ENCODE measurements at places on chromosomes 3 and 15.

DNA sequence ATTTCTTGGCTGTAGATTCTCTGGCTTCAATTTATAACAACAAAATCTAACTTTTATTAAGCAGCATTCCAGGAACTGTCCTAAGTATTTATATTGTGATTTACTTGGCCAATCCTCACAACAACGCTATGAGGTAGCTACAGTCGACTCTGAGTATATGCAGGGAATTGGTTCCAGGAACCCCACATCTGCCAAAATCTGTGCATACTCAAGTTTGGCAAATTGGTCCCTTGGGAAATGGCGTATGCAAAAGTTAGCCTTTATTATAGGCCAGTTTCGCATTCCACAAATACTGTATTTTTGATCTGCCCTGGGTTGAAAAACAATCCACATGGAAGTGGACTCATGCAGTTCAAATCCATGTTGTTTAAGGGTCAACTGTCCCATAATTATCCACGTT, 53.9 kb downstream of the RAP2B start:
- H3K27me3 ChIP-seq = no peaks in the 10 kb centered on the region
- no peaks in the 10 kb centered on the region for H3K4me1 ChIP-seq
- H3K27ac ChIP-seq = no peak overlapping the region
- no peaks in the 10 kb centered on the region for H3K36me3 ChIP-seq
- no peak overlapping the region for H3K4me3 ChIP-seq
- no peak for DNase-seq

DNA sequence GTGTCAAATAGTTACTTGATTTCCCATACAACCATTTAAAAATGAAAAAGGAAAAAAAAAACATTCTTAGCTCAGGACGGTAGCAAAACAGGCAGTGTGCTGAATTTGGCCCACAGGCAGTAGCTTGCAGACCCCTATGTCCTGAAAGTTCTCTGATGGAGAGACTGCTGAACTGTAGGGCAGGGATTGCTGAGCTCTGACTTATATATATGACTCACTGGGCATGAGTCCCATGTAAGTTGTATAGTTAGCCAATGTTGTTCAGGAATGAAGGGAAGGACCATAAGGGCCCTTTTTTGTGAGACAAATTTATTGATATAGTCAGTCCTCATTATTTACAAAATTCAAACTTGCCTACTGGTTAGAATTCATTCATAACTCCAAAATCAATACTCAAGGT, 36.9 kb upstream of the FRMD4B start:
- no peak for DNase-seq
- no peak overlapping the region for H3K27ac ChIP-seq
- H3K4me1 ChIP-seq = no peaks in the 10 kb centered on the region
- no peaks in the 10 kb centered on the region for H3K36me3 ChIP-seq

- H3K4me3 ChIP-seq = no peak overlapping the region
- no peak for DNase-seq
- H3K36me3 ChIP-seq = no peaks in the 10 kb centered on the region
- H3K27ac ChIP-seq = no peak overlapping the region
- H3K27me3 ChIP-seq = no peaks in the 10 kb centered on the region
Observed at GRCh38 chr3:197590313-197590962, 34.7 kb upstream of the BDH1 start.

GRCh38 chr15:100111125-100112060, 230.4 kb downstream of the ADAMTS17 start:
- H3K4me1 ChIP-seq = peaks cover 67% of the 10 kb centered on the region
- peak overlapping the region; percentile 95 for H3K27ac ChIP-seq
- no peaks in the 10 kb centered on the region for H3K36me3 ChIP-seq
- H3K4me3 ChIP-seq = no peak overlapping the region

DNA sequence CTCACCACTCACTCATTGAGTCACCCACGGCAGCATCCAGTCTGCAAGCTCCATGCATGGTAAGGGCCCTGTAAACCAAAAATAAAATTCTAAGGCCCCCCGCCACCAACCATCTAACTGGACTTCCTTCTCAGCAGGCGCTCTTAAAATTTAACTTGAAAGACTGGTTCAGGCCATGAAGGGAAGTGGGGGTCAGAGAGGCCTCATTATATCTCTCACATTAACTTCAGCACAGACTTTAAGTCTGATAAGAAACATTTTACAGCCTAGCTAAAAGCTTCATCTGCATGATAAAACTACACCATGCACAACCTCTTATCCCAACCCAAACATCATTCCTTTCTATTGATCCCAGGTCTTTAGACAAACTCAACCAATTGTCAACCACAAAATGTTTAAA, 38.5 kb downstream of the FBLN2 start:
- no peaks in the 10 kb centered on the region for H3K36me3 ChIP-seq
- H3K4me1 ChIP-seq = no peaks in the 10 kb centered on the region
- no peak for DNase-seq
- no peak overlapping the region for H3K4me3 ChIP-seq
- no peak overlapping the region for H3K27ac ChIP-seq

DNA sequence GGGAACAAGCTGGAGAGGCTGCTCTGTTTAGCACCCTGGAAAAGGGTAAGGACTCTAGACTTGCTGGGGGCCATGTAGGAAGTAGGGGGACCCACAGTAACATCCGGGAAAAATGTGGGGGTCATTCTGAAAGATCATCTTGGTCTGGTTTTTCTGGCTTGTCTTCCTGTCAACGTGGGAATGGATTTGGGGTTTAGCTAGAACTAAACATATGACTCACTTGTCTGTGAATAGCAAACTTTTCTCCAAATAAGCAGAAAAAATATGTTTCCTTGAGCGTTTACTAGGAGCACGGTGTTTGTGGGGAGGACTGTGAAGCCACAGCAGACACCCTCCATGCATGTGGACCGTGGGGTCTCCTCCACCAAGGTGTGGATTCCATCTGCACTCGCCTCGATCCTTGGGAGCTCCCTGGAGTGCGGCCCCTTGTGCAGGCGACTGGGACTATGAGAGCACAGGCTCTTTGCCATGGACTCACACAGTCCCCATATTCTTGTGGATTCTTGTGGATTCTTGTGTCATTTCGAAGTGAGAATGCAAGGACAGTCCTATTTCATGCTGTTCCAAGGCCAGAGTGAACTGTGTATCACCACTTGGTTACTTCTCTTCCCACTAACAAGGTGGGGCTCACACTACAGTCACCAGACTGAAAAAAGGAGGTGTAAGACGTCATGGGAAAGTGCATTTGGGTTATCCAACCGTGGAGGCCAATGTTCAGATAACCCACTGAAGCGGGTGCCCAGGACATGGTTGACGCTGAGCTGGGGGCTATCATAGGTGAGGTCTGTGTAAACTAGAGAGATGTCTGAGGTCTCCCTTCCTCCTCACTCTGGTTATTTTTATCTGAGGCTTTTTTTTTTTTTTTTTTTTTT, 25.5 kb downstream of the PGPEP1L start:
- DNase-seq = peak; percentile 54
- no peaks in the 10 kb centered on the region for H3K36me3 ChIP-seq
- no peak overlapping the region for H3K4me3 ChIP-seq
- peaks cover 14% of the 10 kb centered on the region for H3K4me1 ChIP-seq

DNA sequence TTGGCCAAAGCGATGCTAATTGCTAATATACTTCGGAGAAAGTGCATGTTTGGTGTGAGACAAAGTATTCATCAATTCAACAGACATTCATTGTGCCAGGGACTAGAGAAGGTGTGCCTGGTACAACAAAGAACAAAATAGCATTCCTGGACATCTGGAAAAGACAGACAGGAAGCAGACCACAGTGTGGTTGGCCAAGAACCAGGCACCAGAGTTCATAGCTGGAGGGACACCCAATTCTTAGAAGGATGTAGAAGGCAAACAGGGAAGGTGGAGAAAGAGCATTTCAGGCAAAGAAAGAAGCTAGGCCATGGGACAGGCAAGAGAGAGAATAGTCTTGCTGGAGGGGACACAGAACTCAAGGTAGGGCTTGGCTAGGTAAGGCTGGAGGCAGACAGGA, 105.8 kb upstream of the ETV5 start:
- no peak overlapping the region for H3K27ac ChIP-seq
- no peak overlapping the region for H3K4me3 ChIP-seq
- no peak for DNase-seq
- no peaks in the 10 kb centered on the region for H3K4me1 ChIP-seq
- no peaks in the 10 kb centered on the region for H3K27me3 ChIP-seq
- no peaks in the 10 kb centered on the region for H3K36me3 ChIP-seq

DNA sequence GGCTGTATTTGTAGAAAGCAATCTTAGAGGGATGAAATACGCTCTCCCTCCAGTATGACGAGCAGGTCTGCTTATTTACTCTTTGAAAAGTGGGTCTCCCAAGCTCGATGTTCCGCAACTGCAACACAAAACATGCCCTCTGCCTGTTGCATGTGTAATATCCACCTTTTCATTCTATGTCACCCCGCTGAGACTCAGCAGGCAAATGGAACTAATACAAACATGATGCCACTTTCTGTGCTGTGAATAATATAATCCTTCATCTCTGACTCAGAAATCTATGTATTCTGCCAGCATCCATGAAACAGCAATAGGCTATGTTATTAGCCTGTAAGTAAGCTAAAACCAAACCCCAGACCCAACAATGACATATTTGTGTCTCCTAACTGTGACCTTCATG, 200.8 kb upstream of the TMCO5A start:
- H3K4me1 ChIP-seq = no peaks in the 10 kb centered on the region
- H3K36me3 ChIP-seq = no peaks in the 10 kb centered on the region
- DNase-seq = no peak

DNA sequence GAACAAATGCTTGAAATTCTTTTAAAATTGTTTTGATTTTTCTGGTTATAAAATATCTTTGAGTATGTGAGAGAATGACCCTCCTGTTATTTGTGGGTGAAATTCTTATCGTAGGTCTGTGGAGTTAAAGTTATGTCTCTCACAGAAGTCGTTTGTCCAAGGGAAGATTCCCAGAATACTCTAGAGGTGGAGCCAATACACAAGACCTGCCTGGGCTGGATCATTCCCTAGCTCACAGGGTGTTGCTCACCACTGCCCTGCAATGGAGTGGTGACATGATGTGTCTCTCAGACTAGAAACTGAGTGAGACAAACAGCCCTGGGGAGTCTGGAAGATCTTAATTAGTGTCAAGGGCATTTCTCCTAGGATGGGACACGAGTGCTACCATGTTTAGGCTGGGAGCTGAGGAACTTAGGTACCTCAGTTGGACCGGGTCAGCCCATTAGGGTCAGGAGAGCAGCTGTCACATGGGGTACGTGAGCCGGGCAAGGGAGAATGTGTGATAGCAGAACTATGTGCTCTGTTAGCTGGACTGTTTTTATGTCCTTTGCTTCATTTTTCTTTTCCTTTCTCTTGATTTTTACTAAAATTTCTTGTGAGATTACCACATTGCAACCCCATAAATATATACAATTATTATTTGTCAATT, 53.6 kb upstream of the MYO5C start:
- peak overlapping the region; percentile 7 for H3K27ac ChIP-seq
- H3K4me1 ChIP-seq = peaks cover 7% of the 10 kb centered on the region
- H3K4me3 ChIP-seq = no peak overlapping the region

GRCh38 chr3:14620512-14620911, 31.1 kb upstream of the CCDC174 start:
- no peak overlapping the region for H3K4me3 ChIP-seq
- no peaks in the 10 kb centered on the region for H3K36me3 ChIP-seq
- no peaks in the 10 kb centered on the region for H3K27me3 ChIP-seq
- no peak overlapping the region for H3K27ac ChIP-seq

DNA sequence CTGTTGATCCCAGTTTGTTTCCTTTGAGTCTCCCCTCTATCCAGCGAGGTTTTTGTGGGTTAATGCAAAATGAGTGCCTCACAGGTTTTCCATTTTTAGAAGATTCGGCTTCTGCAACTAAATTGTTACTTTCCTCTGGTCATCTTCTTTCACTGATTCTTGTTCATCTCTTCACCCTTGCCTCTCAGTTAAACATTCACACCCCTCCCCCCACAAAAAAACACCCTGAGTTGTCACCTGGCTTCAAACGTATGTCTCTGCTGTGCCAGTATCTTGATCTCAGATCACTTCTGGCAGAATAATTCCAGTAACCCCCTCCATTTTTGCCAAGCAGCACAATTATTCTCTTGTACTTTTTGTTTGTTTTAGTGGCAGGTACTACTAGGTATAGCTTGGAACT, 12.3 kb upstream of the CLDN16 start:
- no peak for DNase-seq
- no peak overlapping the region for H3K4me3 ChIP-seq
- H3K36me3 ChIP-seq = no peaks in the 10 kb centered on the region
- no peaks in the 10 kb centered on the region for H3K27me3 ChIP-seq
- no peak overlapping the region for H3K27ac ChIP-seq

DNA sequence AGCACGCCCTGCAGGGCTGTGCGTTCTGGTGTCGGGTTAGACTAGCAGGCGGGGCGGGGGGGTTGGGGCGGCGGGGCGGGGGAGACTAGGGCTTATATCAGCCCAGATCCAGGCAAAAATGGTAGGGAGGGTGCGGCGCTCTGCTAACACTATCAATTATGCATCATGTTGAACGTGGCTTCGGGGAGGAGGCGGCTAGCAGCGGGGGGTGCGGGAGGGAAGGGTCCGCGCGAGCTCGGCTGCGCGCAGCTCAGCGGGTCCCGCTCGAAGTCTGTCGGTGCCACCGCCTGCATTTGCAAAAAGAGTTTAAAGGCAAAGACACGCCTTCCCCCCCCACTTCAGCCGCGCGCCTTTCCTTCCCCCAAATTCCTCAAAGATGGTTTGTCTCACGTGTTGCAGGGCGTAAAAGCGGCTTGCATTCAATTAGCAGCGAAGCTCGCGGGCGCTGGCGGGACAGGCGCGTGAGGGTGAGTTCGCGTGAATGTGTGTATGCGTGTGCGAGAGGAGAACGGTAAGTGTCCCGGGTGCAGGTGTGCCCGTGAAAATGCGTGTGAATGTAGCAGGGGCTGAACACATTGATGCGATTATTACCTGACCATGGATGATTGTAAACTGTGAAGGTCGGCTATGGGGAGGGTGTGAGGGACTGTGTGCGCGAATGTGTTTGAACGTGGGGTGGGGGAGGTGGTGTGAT, at the start of gene ISLR2:
ISLR2 (plus strand) TSS at position 432 of the 694 bp plus-strand sequence. CDS start 2,169 bp downstream, outside the sequence.
- H3K27ac ChIP-seq = peak within 1 kb of the TSS; percentile 37
- peaks cover 7% of the 10 kb centered on the region for H3K27me3 ChIP-seq
- no peaks in the 10 kb centered on the region for H3K4me1 ChIP-seq
- peak within 1 kb of the TSS; percentile 16 for H3K4me3 ChIP-seq
- H3K36me3 ChIP-seq = no peaks in the 10 kb centered on the region
- DNase-seq = no peak

GRCh38 chr3:11629716-11630115, 14.0 kb downstream of the VGLL4 start:
- no peak overlapping the region for H3K27ac ChIP-seq
- no peaks in the 10 kb centered on the region for H3K36me3 ChIP-seq
- no peak overlapping the region for H3K4me3 ChIP-seq

DNA sequence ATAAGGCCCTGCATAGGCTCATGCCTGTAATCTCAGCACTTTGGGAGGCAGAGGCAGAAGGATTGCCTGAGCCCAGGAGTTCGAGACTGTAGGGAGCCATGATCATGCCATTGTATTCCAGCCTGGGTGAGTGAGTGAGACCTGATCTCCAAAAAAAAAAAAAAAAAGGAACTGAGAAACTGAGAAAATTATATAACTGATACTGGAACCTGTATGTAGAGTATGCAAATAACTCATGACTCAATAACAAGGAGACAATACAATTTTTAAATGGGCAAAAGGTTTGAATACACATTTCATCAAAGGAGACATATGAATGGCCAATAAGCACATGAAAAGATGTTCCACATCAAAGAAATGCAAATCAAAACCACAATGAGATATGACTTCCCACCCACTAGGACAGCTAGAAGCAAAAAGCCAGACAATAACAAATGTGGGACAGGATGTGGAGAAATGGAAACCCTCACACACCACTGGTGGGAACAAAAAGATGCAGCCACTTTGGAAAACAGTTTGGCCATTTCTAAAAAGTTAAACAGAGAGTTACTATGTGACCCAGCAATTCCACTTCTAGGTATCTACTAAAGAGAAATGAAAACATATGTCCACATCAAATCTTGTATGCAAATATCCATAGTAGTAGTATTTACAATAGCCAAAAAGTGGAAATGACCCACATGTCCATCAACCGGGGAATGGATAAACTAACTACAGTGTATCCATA, 70.7 kb downstream of the IQSEC1 start:
- no peaks in the 10 kb centered on the region for H3K27me3 ChIP-seq
- H3K4me3 ChIP-seq = no peak overlapping the region
- H3K4me1 ChIP-seq = peaks cover 25% of the 10 kb centered on the region
